ENCODE measurements at places on chromosomes 1 and 21.

GRCh38 chr1:241999026-241999425, at the start of gene MAP1LC3C:
Gene MAP1LC3C, minus strand, starts transcription at chr1:241999098. Its CDS starts 90 bp downstream, at chr1:241999008.
- no peak for DNase-seq

GRCh38 chr1:112505878-112506277, 2.9 kb upstream of the WNT2B start:
- DNase-seq = no peak

GRCh38 chr1:107467286-107467685, 326.4 kb downstream of the NTNG1 start:
- DNase-seq = no peak

DNA sequence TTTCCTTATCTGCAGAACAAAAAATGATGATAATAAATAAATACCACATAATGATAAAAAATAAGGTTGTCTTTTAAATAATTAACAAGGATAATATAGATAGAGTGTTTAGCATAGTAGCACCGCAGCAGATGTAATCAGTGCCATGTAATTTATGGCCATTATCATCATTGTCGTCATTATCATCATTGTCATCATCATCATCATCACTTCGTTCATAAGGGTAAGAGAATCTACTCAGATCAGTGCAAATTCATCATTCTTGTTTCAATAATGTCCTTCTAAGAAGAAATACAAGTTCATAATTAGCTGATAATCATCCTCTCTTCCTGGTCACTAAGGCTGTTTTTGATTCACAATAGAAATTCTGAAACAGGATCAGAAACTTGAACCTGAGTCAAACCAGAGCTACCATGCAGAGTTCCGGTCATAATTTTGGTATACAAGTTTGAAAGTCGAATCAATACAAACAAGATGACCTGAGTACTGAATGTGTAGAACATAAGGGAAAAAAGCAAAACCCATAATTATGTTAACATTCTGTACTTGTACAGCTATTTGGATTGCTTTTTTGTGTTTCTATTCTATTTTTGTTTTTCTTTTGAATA, 172.0 kb downstream of the LRRC40 start:
- no peak for DNase-seq

GRCh38 chr1:167645140-167645541, 15.1 kb downstream of the RCSD1 start:
- DNase-seq = no peak

- no peak for DNase-seq
These were observed 650.1 kb downstream of the KCNT2 start for GRCh38 chr1:195958131-195958530.

- DNase-seq = no peak
These were observed 22.2 kb upstream of the ARHGEF16 start for GRCh38 chr1:3432306-3432705.

DNA sequence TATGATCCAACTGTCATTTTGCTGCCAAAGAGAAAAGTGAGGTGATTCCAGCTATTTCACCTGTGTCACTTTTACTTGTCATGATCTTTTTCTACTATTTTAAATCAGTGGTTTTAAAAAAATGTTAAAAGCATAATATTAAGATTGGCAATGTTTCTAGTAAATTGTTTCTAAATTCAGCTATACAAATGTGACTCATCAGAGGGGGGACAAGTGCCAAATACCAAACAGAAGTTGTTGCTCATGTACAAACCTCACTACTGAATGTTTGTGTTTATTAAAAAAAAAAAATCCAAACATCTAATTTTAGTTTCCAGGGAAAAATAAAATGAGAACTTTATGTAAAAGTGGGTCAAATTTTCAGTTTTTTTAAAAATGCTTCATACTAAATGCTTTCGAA, 346.2 kb upstream of the SNX7 start:
- DNase-seq = no peak

GRCh38 chr1:175742790-175743459, 470 bp downstream of the TNR start:
- no peak for DNase-seq

- DNase-seq = no peak
These were observed 22.0 kb downstream of the PANK4 start for GRCh38 chr1:2504225-2504948.

- peak; percentile 33 for DNase-seq
These were observed 119.7 kb downstream of the ZNF281 start for GRCh38 chr1:200290010-200290685.

- DNase-seq = no peak
These were observed 49.1 kb downstream of the HHAT start for GRCh38 chr1:210377731-210378333.

- DNase-seq = peak; percentile 88
These were observed 670 bp downstream of the COX20 start for GRCh38 chr1:244836135-244836521.

- no peak for DNase-seq
These were observed 61.4 kb downstream of the GORAB start for GRCh38 chr1:170593173-170594011.

- no peak for DNase-seq
These were observed 202.1 kb upstream of the ADGRL2 start for GRCh38 chr1:81598623-81599022.

- no peak for DNase-seq
These were observed 5.6 kb downstream of the CRCT1 start for GRCh38 chr1:152519851-152520250.

- DNase-seq = no peak
These were observed 28.8 kb downstream of the CFAP74 start for GRCh38 chr1:1974834-1975233.

- DNase-seq = no peak
These were observed 41.5 kb downstream of the IER5 start for GRCh38 chr1:181129771-181130606.

- no peak for DNase-seq
These were observed 62.2 kb downstream of the CAPZB start for GRCh38 chr1:19423130-19423529.

GRCh38 chr1:231193710-231194340, 32.0 kb downstream of the TRIM67 start:
- no peak for DNase-seq

GRCh38 chr21:34536820-34537219, 24.8 kb upstream of the KCNE1 start:
- peak; percentile 7 for DNase-seq

DNA sequence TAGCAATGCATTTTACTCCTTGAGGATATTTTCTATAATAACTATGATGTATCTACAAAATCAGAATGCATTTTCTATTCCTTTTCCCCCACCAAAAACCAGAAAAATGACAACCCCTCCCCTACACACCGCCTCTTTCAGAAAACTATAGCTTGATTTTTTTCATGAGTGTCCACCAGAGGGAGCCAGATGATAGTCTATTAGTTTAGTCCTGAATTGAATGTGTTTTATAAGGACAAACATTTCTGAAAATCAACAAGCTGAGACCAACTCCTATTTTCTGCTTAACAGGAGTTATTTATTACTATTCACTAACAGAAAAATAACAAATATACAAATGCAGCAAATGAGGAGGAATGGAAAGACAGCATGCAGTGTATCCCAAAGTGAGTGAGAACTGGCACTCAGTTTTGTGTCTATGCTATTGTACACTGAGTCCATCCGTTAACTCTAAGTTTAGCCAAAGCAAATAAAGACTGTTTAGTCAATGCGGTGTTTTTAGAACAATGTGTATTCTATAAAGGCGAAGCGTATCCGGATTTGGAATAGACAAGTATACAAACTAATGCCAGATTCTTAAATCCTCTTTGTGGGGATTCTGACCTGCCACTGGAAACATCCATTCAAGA, 182.6 kb downstream of the VAV3 start:
- no peak for DNase-seq

- DNase-seq = no peak
These were observed 81.5 kb downstream of the SCMH1 start for GRCh38 chr1:41160498-41161110.

DNA sequence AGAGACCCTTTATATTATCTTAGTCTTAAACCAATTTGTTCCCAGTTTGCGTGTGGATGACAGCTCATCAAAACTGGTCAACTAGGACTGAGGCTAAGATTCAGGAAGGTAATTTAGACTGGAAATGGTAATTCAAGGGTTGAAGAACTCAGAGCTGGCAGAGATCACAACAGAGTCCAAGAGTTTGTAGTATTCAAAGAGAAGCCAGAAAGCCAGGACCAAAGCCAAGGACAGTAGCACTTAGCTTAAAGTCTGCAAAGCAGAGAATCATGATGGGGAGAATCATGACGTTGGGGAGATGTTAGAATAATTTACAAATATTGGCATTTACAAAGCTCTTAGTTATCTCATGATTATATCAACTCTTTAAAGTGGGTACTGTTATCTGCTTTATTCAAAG, 32.6 kb downstream of the RNF11 start:
- DNase-seq = no peak

GRCh38 chr21:18411565-18411964, 8.0 kb upstream of the TMPRSS15 start:
- no peak for DNase-seq

GRCh38 chr1:200624679-200625335, 4.3 kb upstream of the KIF14 start:
- DNase-seq = no peak

GRCh38 chr1:194043984-194044755, 857.8 kb upstream of the B3GALT2 start:
- DNase-seq = no peak

DNA sequence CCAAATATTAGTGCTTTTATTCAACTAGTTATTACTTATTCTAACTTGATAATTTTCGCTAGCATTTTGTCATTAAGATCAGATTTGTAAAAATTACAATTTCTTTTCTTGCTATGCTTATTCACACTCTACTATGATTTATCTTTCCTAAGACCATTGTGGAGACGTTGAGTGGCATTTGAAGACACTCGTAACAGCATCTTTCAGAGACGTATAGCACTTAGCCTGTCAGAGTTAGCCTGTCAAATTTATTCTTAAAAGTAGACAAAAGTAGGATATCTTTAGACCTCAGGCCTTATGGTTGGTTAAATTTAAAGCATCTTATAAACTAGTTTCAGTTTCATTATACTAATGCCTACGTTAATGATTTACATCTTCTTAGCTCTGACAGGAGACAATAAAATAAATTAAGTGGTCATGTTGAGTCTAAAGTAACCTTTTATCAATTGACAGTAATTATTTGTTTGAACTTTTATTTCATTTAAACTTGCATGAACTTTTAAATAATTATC, 1410.1 kb downstream of the MRPL39 start:
- no peak for DNase-seq

GRCh38 chr1:21904704-21905520, 32.2 kb downstream of the HSPG2 start:
- DNase-seq = no peak

GRCh38 chr1:109181085-109181806, 32.5 kb upstream of the SARS1 start:
- no peak for DNase-seq

DNA sequence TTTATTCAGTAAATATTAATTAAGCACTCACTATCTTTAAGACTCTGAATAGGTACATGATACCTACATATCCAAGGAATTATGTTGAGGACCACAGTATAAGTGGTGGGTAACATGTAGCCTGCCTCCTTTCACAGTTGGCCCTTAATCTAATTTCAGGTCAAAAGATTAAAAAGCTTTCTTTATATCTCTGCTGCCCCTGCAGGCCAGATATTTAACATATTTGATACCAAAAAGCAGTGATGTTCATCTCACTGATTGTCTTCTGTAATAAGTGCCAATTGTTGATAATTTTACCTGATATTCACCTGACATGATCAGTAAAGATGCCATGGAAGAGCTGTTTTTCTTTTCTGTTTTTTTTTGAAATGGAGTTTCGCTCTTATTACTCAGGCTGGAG, 36.5 kb downstream of the RLF start:
- DNase-seq = no peak

- DNase-seq = no peak
These were observed 25.6 kb upstream of the JUN start for GRCh38 chr1:58809325-58810010.

DNA sequence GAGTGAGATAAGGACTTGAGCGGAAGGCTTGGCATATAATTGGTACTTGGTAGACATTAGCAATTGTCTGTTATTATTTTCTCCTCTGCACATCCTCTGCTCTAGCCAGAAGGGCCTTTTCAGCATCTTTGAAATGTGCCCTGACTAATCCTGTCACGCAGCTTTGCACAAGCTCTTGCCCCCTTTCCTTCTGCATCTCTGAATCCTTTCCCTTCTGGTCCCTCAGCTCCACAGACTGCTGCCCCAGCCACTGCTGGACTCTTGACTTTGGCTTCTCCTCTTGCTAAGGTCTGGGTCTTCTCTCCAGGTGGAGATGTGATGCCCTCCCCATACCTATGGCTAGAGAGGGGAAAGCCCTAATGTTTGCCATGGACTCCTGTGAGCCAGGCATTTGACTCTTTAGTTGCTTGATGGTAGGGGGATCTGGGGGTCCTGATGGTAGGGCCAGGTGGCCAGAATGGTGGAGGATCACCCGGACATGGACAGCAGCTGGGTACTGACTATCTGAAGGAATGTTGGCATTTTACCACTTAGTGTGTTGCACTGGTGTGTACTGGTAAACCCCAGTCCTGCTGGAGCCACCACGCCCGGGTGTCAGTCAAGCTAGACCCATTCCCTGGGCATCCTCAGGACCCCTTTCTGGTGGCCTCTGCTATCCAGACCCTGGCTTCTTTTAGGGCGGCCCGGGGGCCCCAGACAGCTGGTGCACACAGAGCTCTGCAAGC, 4.4 kb downstream of the HPCA start:
- DNase-seq = no peak

DNA sequence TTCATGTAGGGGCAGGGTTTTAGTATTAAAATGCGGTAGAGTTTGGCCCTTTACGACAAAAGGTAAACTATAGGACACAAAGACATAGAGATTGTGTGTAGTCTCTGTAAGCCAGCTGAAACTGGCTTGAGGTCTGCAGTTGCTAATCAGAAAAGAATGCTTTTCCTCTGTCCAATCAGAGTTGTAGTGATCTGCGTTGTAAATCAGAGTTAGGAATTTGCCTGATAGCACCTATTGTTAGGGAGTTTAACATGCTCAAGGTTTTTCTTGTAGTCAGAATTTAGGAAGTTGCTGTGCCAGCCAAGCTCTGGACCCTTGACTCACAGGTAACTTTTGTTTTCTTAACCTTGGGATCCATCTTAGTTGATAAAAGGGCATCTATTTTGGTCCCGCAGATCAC, 61.2 kb upstream of the VTCN1 start:
- no peak for DNase-seq

- DNase-seq = no peak
These were observed 241.4 kb upstream of the JUN start for GRCh38 chr1:59025201-59025600.

Measured in SW 1271 (cell line).